Activated CD4-positive, alpha-beta T cell treated with anti-CD3 and anti-CD28 coated beads for 48 hours (primary cell): ENCODE measurements at places on chromosomes 3 and 15.

- no peak for DNase-seq
Observed at GRCh38 chr3:164250923-164251322, 827.4 kb downstream of the SI start.

DNA sequence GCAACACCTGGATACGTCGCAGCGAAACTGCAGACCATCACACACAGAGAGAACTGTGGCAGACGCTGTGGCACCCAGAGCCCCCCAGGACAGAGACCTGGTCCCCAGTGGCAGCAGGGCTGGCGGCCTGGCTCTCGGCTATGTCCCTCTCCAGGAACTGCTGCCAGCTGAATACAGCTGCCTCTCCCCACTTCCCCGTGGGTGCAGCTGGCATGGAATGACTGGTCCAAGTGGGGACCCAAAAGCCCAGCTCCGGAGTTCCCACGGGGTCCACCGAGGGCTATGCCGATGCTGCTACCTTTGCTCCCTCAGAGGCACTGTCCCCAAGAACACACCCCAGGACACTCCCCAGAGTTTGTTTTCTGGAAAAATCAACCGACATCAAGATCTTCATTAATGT is 67.8 kb upstream of the GATA2 start:
- no peak for DNase-seq

DNA sequence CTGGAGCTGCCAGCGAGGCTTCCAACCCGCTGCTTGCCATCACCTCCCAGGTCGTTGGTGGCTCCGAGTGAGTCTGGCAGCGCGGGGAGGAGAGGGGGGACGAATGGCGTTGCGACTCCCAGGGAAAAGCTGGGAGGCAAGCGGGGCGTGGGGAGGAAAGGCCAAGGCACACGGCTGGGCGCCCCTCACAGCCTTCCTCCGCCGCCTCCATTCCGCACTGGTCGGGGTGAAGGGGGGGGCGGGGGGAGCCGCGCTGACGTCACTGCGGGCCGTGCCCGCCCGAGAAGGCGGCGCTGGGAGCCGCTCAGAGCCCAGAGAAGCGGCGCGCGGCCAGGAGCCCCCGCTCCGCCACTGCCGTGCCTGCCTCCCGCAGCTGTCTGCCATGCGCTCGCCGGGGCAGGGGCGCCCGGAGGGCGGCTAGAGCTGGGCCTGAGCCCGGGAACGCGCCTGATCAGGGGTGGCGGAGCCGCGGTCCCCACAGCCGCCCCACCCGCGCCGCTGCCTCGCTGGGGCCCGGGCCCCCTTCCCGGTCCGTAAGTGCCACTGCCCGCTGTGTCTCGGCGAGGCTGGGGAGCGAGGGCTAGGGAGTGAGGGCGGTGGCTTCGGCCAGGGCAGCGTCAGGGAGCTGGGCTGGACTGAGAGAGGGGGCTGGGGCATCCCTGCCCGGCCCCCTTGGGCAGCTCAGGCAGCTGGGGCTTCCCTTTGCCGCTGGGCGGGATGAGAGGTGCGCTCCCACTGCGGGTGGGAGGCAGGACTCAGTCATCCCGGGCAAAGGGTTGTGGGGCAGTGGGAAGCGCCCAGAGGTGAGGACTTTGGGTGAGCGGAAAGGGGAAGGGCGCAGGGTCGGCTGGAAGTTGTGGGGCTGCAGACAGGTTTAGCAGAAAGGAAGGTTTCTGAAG is 27.8 kb upstream of the POLG start:
- no peak for DNase-seq

DNA sequence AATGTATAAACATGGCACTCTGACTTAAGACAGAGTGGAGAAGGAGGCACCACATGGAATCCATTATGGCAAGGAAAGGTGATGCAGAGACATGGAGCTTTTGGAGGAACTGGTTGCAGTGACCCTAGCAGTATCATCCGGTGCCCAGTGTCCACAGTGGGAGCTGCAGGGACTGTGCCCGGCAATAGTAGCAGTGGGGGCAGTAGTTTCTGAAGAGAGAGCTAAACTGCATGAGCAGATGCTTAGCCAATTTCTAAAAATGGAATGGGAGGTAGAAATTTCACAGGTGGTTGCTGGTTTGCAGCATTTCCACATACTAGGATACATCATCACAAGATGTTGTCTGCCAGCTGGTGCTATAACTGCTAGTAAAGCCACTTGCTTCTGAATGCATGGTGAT is 7.8 kb upstream of the TM2D3 start:
- no peak for DNase-seq

DNA sequence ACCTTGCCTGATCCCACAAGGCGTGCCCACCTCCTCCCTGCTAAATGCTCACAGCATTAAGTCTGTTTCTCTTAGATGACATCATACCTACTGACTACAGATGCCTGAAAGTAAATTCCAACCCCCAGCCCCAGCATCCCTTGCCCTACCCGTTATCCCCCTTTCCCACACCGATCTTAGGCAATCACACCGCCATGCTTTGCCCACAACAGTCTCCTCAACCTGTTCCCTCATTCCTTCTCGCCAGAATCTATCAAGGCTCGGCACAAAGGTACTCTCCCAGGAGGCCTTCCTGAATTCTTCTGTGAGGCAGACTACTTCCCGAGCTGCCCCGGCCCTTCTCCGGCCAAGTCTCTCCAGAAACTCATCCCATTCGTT is 789 bp upstream of the SEC61A1 start:
- DNase-seq: no peak

- no peak for DNase-seq
Observed at GRCh38 chr3:182668974-182669373, 124.3 kb upstream of the ATP11B start.

DNA sequence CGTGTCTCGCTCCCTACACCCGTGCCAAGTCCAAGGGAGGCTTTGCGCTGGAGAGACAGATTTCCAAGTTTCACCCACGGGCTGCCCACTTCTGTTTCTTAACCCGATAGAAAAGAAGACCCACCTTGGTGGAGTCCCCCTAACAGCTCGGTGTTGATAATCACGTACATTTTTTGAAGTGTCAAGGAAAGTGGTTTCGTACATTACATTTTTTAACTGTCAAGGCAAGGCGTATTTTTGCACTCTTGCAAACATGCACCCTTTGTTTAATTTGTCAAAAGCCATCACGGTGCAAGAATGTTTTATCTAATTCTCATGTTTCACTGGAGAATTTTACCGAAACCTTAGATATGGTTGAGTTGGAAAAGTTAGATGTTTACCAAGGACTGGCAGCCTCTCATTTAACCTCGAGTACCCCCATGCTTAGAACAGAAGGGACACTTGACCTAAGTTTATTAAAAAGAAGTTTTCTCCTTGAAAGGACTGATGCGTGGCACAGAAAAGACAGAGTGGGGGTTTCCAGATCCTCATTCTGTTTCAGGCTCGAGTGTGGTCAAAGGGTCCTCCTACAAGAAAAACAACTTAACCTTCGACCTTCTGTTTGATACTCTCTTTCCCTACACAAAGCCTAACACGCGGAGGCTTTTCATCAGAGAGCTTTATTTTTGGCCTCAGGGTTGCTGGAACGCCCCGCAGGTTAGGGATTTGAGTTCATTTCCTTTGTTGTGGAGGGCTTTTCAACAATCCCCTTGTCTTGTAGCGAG is 882 bp downstream of the GXYLT2 start:
- no peak for DNase-seq

- DNase-seq: no peak
Observed at GRCh38 chr3:119481079-119481478, 12.3 kb downstream of the POGLUT1 start.

DNA sequence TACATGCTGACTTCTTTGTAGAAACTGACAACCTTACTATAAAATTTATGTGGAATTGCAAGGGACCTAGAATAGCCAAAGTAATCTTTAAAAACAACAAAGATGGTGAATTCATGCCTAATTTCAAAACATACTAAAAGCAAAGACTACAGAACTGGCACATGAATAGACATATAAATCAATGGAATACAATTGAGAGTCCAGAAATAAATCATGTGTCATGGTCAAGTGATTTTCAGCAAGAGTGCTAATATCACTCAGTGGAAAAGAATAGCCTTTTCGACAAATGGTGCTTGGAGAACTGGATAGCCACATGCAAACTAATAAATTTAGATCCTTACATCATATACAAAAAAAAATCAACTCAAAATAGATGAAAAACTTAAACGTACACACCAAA is 8.7 kb downstream of the IMPG2 start:
- DNase-seq: no peak

DNA sequence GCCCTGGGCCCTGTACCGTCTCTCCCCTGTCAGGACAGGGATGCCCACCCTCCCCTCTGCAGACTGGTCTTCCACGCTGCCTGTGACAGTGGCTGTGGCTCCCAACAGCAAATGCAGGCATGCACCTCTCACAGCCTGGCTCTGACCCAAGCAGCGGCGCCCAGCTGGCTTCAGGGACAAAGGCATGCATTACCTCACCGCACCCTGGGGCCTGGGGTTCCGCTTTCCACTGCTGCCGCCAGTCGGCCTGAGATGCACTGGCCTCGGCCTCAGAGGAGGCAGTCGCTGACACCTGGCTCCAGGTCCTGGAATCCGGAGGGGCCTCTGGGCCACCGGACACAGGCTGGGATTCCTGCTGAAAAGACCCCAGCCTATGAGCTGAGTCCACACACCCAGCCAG is 70.3 kb downstream of the SCN5A start:
- no peak for DNase-seq

GRCh38 chr3:125646581-125646980 is 51.3 kb upstream of the OSBPL11 start:
- no peak for DNase-seq

- DNase-seq: no peak
Observed at GRCh38 chr3:191358929-191359328, 28.6 kb upstream of the UTS2B start.

GRCh38 chr3:72306800-72307341 is 521.9 kb upstream of the PROK2 start:
- no peak for DNase-seq

DNA sequence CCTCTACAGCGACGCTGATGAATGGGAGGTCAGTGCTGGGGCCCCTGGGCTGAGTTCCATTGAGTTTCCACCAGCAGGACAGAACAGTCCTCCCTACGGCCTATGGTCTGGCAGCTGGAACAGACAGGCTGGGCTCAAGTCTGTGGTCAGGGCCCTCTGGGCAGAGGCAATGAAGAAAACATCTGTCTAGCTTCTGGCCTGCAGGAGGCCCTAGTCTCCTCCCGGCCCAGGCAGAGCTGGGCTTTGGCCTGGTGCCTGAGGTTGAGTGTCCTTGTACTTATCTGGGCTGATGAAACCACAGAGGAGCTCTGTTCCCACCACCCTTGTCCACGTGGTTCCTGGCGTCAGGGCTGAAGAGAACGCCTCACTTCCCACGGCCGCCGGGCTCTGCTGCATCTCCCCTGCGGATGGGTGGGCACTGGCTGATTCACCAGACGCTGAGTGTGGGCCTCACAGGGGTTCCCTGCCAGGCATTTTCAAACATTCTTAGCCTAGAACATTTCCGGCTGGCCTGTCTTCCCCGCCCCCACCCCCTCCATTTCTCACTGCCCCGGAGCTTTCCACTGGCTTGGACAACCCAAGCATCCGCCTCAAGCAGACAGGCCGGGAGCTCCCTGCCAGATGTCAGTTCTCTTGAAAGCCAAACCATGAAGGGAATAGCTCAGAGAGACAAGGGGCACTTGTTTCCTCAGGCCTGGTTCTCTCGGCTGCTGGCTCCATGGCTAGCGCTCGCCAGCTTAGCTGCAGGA is 20.3 kb downstream of the PPCDC start:
- DNase-seq: no peak

GRCh38 chr3:143135150-143135549 is 15.6 kb downstream of the CHST2 start:
- DNase-seq: no peak

- DNase-seq: no peak
Observed at GRCh38 chr3:186896875-186897274, 33.5 kb upstream of the ST6GAL1 start.

GRCh38 chr15:57892181-57892580 is 173.3 kb downstream of the ALDH1A2 start:
- DNase-seq: no peak

- no peak for DNase-seq
Observed at GRCh38 chr3:55282994-55283393, 204.1 kb downstream of the WNT5A start.

- DNase-seq: no peak
Observed at GRCh38 chr15:83287541-83288027, 3.1 kb upstream of the BNC1 start.

DNA sequence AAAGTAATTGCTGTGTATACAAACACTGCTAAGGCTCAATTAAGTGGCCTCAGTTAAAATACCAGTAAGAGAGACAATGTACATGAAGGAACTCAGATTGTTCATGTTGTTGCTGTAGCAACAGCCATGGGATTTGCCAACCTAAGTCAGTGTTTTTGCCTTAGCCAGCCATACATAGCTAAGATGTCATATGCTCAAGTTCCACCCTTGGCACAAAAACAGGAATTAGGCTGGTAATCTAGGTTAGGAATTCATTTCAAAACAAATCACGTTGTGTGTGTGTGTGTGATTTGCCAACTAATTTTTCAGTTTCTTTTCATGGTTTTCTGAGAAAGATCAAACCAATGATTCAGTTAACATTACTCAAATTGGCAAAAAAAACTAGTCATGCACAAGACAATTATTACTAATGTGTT is 143.7 kb upstream of the KCNMB2 start:
- DNase-seq: no peak

DNA sequence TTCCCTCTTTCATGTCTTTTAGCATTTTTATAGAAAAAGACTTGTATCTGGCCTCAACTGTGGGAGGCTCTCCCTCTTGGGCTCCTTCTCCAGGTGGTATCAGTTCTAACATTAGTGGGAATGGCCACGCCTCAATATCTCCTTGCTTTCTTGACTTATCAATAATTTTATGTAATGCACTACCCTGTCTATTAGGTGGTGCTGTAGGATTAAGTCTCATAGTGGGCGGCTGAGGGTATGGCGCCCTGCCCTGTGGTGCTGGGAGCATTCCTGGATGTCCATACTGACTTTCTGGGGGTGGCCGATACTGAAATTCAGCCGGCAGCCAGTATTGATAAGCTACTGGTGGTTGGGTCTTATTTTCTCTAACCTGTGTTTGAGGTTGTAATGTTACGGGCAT is 8.7 kb upstream of the RPUSD3 start:
- DNase-seq: no peak

DNA sequence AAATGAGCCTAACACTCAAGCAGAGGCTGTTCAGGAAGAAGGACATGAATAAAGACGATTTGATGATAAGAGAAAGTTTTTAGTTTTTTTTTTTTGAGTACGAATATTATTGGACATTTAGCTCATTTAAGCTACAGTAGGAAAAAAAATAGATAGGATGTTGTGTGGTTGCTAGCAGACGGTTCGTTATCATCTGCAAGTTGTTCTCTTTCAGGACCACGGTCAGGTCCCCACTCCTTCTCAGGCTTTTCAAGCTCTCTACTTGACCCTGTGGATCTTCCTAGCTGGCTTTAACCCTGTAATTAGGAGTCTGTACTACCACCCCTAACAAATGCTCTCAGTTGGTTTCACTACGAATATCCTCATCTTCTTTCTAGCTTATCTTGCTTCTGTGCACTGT is 1.1 kb downstream of the KCNH8 start:
- DNase-seq: peak; percentile 22
